Mucosa of gallbladder (tissue), 1 donor: ENCODE measurements at places on chromosomes 7 and 10. TPM values are rescaled to one million over a fixed set of nuclear protein-coding genes. Genes with fewer than 3 reads are reported as not detected.

DNA sequence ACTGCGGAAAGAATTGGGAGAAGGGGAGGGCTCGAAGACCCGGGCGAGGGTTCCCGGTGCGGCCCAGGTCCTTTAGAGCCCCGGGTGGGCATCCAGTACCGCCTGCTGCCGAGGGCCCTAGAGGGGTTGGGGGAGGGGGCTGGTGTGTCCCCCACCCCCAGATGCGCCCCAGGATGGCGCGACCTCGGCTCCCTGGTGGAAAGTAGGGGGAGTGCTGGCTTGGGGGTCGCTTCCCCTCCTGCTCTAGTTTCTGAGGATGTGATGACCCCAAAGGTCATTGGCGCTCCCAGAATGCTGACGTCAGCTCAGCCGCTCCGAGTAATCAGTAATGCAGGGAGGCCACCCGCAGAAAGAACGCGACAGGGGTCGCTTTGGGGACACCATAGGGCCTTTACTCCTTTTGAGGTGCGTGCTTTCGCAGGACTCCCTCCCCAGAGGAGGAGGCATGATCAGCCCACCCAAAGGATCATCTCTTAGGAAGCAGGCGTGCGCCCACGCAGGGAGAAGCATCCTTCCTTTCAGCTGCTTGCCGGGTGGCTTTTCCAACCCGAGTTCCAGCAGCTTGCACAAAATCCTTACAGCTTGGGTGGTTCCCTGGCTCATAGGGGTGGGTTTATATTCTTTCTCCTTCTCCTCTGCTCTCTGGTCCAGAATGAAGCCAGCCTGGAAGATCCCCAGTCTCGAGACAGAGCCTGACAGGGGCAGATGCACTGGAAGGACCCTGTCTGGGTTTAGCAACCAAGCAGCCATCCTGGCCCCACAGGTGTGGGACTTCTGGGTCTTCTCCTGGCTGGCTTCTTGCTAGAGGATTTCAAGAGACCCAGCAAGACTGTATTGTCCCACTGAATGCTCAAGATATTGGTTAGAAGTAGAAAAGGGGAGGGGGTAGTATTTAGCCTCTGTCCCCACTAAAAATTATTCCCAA, 1.3 kb upstream of the PRKAG2 start:
- no peak for DNase-seq

DNA sequence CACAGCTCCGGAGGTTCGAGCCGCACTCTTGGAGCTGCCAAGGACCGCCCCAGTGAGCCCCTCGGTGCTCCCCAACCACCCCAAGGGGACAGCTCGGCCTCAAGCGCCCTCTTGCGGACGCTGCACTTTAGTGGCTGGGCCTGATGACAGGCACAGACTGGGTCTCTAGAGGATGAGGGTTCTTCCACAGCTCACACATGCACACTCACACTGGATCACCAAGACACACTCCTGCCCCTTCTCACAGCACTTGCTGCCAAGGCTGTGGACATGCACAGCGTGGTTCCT, 2.1 kb downstream of the RET start:
- no peak for DNase-seq

CALML3 gene
- total RNA-seq: not detected

GRCh38 chr7:50341724-50342123, 37.2 kb downstream of the IKZF1 start:
- DNase-seq: no peak

GRCh38 chr7:87926581-87927461, 7.2 kb upstream of the ADAM22 start:
- no peak for DNase-seq

CTAGE4 gene
- 7.5 TPM for total RNA-seq
